ENCODE measurements at places on chromosomes 12 and 14.
A peak's percentile ranks its signal among the peaks of the same experiment; 100 is the strongest.

GRCh38 chr14:105204206-105204930 is 23.3 kb upstream of the NUDT14 start:
- ATAC-seq: no peak

DNA sequence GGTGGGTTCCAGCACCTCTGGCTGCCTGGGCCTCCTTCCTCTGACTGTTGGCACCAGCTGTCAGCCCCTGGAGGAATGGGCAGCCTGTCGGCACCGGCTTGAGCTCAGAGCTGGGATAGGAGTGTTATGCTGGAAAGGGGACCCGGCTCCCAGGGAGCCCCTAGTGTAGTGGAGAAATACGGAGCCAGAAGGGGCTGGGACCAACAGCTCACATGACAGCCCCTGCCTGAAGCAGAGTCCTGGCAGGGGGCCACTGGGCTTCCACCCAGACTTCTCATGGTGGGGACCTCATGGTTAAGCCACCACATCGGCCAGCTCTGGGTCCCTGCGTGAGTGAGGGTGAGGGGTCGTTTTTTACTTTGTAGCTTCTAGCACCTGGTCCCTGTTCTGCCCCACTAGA is 174.5 kb downstream of the TSPAN9 start:
- ATAC-seq: no peak

DNA sequence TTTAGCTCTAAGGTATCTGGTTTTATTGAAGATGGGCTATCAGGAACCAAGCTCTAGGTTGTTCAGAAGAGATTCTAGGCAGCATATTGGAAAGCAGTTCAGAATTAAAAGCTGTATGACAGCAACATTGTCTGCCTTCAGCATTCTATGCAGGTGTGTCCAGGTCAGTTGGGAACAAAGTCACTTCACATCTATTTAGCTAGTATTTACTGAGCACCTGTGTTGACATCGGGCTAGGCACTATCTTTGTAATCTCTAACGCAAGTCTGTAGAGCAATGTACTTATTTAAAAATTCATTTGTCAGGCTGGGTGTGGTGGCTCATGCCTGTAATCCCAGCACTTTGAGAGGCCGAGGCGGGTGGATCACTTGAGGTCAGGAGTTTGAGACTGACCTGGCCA is 6.8 kb upstream of the EID3 start:
- ATAC-seq: no peak

- no peak for ATAC-seq
These were observed 36.6 kb downstream of the PARP11 start for GRCh38 chr12:3836641-3837040.

DNA sequence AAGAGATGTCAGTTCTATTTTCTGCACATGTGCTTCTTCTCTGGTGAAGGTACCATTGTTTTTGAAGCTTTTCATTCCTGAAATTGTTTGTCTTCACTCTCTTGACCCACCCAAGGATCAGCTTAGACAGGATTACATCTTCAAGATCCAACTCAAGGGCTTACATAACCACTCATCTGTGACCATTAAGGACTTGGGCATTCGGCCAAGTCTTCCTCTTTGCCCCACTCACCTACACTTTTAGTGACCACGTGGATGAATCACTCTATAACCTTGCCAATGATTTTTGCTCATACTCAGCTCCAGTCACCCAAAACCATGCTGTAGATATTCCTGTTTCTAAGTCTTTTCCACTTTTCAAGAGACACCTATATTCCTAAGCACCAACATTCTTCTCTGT is 36.5 kb upstream of the SSTR1 start:
- ATAC-seq: no peak

DNA sequence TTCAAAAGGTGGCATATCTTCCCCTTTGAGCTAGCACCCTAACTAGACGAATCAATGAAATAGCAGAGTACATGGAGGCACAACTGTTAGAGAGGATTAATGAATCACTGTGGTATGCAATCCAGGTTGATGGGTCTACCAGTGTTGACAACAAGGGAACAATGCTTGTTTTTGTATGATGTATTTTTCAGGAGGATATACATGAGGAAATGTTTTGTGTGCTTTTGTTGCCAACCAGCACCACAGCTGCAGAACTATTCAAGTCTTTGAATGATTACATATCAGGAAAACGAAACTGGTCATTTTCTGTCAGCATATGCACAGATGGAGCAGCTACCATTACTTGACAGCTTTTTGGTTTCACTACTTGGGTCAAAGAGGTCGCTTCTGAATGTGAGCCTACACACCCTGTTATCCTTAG is 142.6 kb downstream of the GPHN start:
- ATAC-seq: peak; percentile 59
